ENCODE measurements at places on chromosomes 12 and 14.

GRCh38 chr14:73829526-73830431, 21.9 kb upstream of the PTGR2 start:
- no peak for DNase-seq

- DNase-seq: no peak
Observed at GRCh38 chr12:52860102-52860823, 11.5 kb upstream of the KRT78 start.

- DNase-seq: no peak
Observed at GRCh38 chr14:96145116-96145864, 59.3 kb upstream of the BDKRB2 start.

DNA sequence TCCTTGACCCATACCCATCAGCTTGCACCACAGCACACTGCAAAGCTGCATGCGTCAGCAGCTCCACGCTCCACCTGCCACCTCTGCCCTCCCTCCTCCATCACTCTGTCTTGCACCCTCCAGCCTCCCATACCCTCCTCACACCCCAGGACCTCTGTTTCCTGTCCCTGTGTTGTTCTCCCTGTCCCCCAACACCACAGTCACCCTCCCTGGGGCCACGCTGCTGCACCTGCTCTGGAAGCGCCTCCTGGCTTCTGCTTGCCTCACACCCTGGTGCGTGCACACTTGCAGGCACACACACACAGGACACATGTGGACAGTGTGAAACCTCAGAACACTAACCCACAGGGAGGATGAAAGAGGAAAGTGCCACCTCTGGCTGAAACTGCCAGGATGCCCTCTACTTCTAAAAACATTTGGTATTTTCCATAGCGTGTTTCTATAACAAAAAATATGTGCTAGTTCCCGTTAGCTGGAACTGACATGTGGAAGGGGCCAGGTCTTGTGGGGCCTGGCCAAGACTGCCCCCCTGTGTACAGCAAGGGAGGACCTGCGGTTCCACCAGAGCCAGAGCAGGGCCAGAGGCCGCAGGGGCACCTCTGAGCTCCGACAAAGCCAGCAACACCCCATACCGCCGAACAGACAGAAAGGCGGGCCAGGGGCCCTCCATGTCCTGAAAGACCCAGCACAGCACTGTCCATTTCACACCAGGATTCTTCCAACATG, 10.0 kb downstream of the BRF1 start:
- no peak for DNase-seq

GRCh38 chr12:57739914-57740538, 1.5 kb upstream of the AGAP2 start:
- no peak for DNase-seq

All from ELF-1 (cell line).